Left lobe of liver (tissue), 2 donors: ENCODE measurements at places on chromosomes 3 and 15. TPM values are rescaled to one million over a fixed set of nuclear protein-coding genes. Genes with fewer than 3 reads are reported as not detected.

The NANOGP8 gene
- total RNA-seq: 0.45 TPM

The GALK2 gene
- total RNA-seq: 29.7 TPM

The GRK7 gene
- not detected for total RNA-seq

The KCNMB3 gene
- 1.7 TPM for total RNA-seq

The FSIP1 gene
- not detected for total RNA-seq

The CTXND1 gene
- total RNA-seq: 4.5 TPM

The MINDY2 gene
- 5.5 TPM for total RNA-seq

The RFT1 gene
- total RNA-seq: 11.8 TPM

The TRPC1 gene
- total RNA-seq: 0.43 TPM

The C3orf85 gene
- 11.4 TPM for total RNA-seq

The SLC27A2 gene
- 153 TPM for total RNA-seq

The SPCS1 gene
- 78.3 TPM for total RNA-seq
